Astrocyte (in vitro differentiated cells and primary cell): ENCODE measurements at places on chromosomes 16 and 17.

GRCh38 chr17:41917192-41917591 lies 1.6 kb downstream of the ACLY start:
- peak; percentile 72 for DNase-seq

GRCh38 chr16:68356249-68356918 lies 45.6 kb downstream of the PRMT7 start:
- no peak for DNase-seq

DNA sequence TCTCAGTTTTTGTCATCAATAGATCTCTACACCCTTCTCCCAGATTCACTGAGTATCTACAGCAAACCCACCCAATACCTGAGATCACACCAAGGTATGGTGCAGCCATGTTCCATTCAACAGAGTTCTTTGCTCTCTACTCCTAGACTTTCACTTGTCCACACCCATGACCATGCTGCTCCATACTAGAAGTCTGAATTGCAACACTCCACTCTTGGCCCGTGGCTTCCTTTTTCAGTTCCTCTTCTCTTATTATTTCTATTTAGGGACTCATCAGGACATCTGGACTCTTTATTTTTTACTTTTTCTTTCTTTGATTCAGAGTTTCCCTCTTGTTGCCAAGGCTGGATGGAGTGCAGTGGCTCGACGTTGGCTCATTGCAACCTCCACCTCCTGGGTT lies 37.1 kb downstream of the YWHAE start:
- DNase-seq: no peak

- DNase-seq: no peak
Observed at GRCh38 chr17:3681057-3681456, 12.4 kb downstream of the EMC6 start.

DNA sequence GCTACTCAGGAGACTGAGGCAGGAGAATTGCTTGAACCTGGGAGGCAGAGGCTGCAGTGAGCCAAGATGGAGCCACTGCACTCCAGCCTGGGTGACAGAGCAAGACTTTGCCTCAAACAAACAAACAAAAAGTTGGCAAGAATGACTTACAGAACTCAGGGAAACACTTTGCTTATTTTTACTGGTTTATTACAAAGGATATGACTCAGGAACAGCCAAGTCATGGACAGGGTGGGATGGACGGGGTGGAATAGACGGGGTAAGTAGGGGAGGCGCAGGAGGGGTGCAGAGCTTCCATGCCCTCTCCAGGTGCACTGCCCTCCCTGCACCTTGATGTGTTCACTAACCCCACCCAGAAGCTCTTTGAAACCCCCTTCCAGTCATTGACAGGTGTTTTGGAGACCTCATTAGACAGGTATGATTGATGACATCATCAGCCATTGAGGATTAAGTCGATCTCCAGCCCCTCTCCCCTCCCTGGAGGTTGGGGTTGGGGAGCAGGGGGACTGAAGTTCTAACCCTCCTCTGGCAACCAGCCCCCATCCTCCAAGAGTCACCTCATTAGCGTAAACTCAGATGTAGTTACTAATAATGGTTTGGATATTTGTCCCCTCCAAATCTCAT lies 41.3 kb upstream of the ZCCHC14 start:
- DNase-seq: no peak

- DNase-seq: no peak
Observed at GRCh38 chr17:8975091-8975725, 9.7 kb upstream of the PIK3R5 start.
